ENCODE measurements at places on chromosomes 12 and 14. TPM values are rescaled to one million over a fixed set of nuclear protein-coding genes. Genes with fewer than 3 reads are reported as not detected.

The LMO3 gene
- total RNA-seq, result 16.5 TPM

The TEX52 gene
- total RNA-seq, result not detected

The ACTN1 gene
- total RNA-seq, result 41.4 TPM

DNA sequence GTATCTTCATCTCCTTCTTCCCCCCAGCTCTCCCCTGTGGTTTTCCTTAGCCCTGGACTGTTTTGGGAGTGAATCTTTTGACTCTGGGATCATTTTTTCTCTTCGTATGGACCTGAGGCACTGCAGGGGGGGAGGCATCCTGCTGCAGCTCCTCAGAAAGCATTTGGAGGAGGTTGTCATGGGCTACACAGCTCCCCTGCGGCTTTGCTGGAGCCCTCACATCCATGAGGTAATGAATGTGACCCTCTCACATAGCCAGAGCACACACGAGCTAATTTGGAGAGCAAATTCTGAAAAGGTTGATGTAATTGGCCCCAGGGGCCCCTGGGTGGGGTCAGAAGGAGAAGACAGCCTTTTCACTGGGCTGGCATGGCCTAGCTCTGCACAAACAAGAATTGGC lies 110.9 kb downstream of the PAH start:
- no peak for DNase-seq

DNA sequence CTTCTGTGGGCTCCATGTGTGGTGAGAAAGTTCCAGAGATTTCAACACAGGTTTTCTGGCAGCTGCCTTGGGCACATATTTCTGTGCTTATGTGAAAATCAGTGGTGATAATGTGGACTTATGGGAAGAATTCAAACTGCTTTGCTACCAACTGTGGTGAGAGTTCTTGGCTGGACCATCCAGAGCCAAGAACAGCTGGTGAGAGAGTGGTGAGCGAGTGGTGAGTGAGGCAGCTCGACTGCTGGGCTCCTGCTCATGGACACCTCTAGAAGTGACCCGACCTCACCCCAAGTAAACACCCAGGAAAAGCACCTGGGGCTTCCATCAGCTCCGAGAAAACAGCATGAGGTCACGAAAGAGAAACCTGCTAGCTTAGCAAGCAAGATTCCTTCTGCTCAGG lies 106.4 kb downstream of the PIWIL1 start:
- DNase-seq, result no peak

DNA sequence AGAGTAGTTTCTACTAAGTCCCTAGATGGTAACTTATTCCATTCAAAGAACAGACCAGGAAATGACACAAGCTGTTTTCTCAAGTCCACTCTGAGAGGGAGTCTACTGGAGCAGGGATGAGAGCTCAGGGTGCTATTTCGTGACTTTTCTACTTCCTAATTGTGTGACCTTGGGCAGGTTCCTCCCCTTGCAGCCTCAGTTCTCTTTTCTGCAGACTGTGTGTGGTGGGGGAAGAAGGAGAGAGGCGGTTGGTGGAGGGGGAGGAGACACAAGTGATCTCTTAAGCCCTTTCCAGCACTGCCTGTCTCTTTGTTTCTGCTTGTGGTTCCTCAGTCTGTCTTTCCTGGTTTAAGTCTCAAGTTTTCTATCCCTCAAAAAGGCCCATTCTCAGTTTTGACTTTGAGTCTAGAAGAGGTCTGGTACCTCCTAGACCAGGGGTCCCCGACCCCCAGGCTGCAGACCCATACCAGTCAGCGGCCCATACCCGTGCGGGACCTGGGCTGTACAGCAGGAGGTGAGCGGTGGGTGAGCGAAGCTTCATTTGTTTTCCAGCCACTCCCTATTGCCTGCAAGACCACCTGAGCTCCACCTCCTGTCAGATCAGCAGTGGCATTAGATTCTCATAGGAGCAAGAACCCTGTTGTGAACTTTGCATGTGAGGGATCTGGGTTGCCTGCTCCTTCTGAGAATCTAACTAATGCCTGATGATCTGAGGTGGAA lies 10.7 kb downstream of the FGF6 start:
- no peak for DNase-seq

DNA sequence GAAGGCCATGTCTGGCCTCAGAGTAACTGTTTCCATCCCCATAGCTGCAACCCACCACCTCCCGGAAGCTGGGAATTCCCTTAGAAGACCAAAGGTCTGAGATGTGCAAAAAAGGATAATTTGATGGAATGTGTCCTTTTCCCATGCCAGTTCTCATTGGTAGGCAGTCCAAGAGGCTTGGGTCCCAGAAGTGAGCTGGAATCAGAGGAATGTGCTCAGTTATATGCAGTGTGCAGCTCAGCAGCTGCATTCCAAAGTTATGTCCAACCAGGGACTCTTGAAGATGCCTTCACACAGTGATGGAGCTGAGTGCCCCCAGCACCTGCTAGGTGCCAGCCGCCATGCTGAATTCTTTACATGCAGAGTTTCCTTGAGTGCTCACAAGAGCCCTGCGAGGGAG lies 583.9 kb upstream of the TBX3 start:
- no peak for DNase-seq

Measured in pancreas (tissue), 10 donors.